ENCODE measurements at places on chromosomes 5 and 9.

GRCh38 chr5:107474716-107475489, 195.8 kb downstream of the EFNA5 start:
- no peak for DNase-seq

DNA sequence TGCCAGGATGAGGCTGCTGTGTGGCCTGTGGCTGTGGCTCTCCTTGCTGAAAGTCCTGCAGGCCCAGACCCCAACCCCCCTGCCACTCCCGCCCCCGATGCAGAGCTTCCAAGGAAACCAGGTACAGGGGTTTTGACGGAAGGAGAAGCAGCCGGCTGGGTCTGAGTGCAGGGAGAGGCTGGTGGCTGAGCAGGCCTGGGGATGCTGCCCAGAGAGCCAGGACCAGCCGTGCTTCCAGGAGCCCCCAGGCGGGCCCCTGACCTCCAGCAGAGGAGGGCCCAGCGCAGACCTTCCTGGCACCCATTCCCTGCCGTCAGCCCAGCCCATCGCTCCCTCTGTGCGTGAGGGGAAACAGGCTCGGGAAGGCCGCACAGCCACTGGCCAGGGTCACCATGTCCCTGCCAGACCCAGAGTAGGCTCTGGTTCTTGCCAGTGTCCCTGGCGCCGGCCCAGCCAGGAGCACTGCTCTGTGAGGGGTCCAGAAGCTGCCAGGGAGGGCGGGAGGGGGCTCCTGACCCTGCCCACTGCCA, 313 bp downstream of the LCN12 start:
- DNase-seq = no peak

- DNase-seq = no peak
These were observed 14.4 kb downstream of the ELP1 start for GRCh38 chr9:108919517-108919916.

DNA sequence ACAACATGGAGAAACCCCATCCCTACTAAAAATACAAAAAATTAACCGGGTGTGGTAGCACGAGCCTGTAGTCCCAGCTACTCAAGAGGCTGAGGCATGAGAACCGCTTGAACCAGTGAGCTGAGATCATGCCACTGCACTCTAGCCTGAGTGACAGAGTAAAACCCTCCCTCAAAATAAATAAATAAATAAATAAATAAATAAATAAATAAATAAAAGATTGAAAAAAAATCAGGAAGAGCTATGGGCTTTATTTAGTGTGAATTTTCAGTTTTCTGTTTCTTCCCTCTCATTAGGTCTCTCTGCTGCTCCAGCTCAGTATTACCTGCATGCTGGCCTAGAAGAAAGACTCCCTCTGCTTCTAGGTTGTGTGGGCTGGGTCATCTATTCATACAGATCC, 47.8 kb upstream of the TRMT10B start:
- no peak for DNase-seq

DNA sequence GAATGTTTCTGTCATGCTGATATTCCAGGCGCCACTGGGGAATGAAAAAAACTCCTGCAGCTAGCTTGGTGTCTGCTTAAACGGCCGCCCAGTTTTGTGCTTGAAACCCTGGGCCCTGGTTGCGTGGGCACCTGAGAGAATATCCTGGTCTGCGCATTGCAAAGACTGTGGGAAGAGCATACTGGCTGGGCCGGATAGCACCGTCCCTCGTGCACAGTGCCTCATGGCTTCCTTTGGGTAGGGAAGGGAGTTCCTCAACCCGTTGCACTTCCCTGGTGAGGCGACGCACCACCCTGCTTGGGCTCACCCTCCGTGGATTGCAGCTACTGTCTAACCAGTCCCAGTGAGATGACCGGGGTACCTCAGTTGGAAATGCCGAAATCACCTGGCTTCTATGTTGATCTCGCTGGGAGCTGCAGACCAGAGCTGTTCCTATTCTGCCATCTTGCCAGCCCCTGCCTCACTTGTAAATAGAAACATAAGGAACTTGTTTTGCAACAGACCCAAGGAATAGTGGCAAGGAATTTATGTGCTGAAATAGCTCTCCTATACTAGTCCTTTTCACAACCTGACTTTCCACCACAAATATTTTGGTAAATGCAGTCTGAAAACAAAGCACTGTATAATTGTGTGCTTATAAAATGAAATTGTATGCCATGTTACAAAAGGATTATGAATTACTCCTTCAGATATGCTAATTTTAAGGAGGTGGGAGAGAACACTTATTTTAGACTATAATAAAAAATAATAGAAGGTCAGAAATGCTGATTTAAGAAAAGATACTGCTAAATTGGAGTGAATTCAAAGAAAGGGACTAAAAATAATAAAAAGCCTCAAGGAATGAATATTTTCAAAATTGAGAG, 90.3 kb downstream of the ADAMTSL1 start:
- no peak for DNase-seq

GRCh38 chr5:53253421-53253871, 143.9 kb upstream of the MOCS2 start:
- DNase-seq = no peak

GRCh38 chr5:547086-547924, 23.1 kb upstream of the SLC9A3 start:
- DNase-seq = no peak

- no peak for DNase-seq
These were observed 488.0 kb downstream of the RASEF start for GRCh38 chr9:82574911-82575310.

- DNase-seq = no peak
These were observed 303.6 kb downstream of the SPOCK1 start for GRCh38 chr5:137195483-137195882.

DNA sequence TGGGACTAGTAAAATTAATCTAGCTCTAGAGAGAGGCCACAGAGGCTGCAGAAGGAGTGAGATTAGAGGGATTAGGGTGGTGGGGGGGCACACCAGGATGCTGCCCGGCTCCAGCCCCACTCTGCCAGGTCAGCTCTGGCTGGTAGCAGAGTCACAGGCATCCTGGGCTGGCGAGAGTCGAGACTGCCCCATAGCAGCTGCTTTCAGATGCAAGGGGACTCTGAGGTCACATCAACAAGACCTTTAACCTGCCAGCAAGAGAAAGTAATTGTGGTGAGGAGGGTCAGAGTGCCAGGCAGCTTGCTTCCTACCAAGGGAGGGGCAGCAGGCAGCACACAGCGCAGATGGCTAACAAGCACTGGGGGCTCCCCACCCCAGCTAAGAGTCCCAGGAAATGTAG, 7.5 kb downstream of the EPB41L4B start:
- no peak for DNase-seq

- DNase-seq = no peak
These were observed 109.6 kb downstream of the ADAMTS2 start for GRCh38 chr5:179235416-179236400.

GRCh38 chr5:173688703-173689102, 72.3 kb upstream of the BOD1 start:
- DNase-seq = no peak

- DNase-seq = no peak
These were observed 334.0 kb downstream of the NFIB start for GRCh38 chr9:13979941-13980318.

DNA sequence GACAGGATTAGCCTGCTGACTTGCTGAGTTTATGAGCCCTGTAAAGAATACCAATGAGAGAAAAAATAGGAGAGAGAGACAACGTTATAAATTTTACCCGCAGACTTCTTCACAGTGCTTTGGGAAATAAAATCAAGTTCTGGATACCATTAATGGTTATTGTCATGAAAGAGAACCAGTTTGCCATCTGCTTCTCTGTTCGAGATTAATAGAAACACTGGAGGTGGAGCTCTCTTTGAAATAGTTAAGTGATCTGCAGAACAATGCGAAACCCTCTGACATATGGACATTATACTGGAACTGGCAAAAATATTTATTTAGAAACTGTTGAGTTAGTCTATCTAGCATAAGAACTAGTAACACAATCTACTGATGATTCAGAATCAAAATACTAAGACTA, 500.7 kb downstream of the CDH12 start:
- no peak for DNase-seq

DNA sequence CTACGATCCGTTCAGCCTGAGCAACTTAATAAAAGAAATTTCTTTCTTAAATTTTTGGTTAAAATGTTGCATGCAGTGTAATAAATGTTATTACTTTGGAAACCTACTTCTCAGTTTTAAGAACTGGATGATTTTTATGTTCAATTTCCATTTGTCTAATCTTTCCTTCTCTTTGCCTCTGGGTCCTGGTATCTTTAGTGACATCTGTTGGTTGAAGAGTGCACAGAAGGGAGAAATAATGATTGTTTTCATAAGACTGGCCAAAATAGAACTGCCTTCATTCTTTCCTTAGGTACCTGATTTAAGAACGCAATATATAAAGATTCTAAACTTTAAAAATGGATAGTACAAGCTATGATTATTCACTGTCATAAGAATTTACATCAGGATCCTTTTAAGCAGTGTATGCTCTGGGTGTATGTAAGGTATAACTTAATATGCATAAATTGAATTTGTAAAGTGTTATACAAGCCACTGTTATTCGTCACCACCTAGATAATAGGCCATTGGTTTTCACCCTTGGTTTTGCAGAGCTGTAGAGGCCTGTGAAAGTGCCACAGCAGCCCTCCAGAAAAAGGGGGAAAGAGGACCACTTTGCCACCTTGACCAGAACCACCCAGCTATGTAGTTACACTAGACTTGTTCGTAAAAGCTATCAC, 82.8 kb upstream of the TLX3 start:
- DNase-seq = no peak

- no peak for DNase-seq
These were observed 37.0 kb upstream of the CRB2 start for GRCh38 chr9:123318961-123319421.

DNA sequence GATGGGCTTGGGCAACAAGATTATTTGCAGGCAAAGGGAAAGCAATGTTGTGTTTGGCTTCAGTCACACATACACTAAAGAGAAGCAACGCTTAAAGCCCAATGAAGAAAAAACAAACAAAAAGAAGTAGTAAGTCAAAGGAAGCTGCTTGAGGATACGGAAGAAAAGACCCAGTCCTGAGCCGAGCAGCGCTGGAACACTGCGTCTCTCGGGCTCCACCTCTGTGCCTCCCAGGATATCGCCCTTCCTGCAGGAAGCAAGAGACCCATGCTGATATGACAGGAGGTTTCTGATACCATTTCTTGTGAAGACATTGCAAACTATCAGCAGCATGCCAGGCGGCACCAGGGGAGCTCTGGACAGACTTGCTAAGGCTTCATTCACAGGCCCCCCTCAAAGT, 9.9 kb downstream of the GNAQ start:
- DNase-seq = no peak

DNA sequence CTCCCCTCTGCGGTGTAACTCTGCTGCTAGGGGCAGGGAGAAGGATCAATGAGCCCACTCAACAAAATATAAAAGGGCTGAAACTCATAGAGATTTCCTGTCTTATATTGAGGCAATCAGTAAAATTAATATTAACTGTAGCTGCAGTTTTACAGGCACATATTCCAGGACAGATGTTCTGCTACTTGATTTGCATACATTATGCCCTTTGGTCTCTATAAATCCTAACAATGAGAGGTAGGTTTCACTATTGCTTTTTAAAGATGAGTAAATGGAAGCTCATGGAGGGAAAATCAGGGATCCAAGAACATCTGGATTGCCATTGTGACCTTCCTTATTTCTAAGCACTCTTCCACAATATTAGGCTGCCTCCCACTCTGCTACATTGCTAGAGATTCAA, 23.5 kb upstream of the TRIM32 start:
- DNase-seq = no peak

DNA sequence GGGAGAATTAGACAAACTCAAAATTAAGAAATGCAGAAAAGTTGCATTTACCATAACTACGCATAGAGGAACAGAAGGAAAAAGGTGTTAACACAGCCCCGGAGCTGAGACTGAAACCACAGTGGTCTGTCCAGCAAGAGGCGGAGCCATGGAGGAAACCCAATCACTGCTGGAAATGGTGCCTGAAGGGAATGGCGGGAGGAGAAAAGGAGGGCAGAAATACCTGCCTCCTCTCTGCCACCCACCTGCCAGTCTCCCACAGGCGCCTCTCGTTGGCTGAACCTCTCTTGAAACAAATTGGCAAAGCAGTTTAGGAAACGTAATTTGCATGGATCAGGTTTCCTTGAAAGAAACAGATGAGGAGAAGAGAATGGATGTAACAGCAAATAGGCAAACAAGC, 9.7 kb upstream of the PRKACG start:
- DNase-seq = no peak

- DNase-seq = no peak
These were observed 127.1 kb upstream of the PHYKPL start for GRCh38 chr5:178359738-178360137.

DNA sequence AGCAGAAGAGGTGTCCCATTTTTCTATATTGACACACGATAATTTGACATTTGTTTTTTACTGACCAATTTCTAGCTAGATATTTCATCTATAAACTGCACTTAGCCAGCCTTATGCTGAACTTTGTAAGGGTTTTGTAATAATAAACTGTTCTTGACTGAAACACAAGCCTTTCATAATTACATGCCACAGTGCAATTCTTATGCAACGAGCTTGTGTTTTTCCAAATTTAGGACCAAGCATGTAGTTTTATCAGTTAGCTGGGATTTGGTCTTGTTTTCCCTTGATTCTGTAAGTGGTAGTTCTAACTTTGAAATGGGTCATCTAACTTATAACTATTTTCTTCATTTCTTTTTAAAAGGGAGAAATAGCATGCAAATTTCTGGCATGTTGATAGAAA, 1.3 kb upstream of the LURAP1L start:
- DNase-seq = no peak

- DNase-seq = no peak
These were observed 15.4 kb downstream of the ITK start for GRCh38 chr5:157196045-157196444.

DNA sequence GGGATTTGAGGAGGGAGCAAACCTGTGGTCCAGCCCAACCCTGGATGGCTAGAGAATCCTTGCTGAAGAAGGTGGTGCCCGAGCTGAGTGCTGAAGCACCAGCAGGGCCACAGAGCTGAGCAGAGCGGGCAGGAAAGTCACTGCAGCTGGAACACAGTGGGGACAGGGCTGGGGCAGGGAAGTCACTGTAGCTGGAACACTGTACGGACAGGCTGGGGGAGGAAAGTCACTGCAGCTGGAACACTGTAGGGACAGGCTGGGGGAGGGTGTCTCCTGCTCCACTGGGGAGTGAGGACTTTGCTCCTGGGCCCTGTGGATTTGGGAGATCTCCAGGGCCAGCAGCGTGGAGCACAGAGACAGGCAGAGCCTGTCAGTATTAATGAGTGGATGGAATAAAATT, 9.0 kb upstream of the SUSD3 start:
- DNase-seq = no peak

- DNase-seq = no peak
These were observed 19.1 kb downstream of the LHX3 start for GRCh38 chr9:136185596-136186366.

- no peak for DNase-seq
These were observed 37.6 kb upstream of the TRMT10B start for GRCh38 chr9:37715991-37716505.

Data from globus pallidus (tissue), 1 donor.